Neural crest cell (in vitro differentiated cells): ENCODE measurements at places on chromosomes 7 and 10.

- no peak for DNase-seq
Measured at GRCh38 chr7:16739863-16740622, 13.5 kb upstream of the TSPAN13 start.

DNA sequence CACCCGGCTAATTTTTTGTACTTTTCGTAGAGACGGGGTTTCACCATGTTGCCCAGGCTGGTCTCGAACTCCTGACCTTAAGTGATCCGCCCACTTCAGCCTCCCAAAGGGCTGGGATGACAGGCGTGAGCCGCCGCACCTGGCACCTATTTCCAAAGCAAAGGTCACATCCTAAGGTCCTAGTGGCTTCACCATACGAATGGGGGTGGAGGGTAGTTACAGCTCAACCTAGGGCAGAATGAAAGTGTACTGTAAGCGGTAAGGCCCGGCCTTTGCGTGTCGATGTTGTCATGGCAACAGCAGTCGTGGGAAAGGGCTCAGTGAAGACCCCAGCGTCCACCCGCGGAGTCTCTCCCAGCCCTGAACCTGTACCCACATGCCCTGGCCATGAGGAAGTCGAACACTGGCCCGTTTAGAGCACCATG, 1.6 kb upstream of the COX19 start:
- no peak for DNase-seq

GRCh38 chr7:70919481-70920073, 212.4 kb upstream of the GALNT17 start:
- no peak for DNase-seq

DNA sequence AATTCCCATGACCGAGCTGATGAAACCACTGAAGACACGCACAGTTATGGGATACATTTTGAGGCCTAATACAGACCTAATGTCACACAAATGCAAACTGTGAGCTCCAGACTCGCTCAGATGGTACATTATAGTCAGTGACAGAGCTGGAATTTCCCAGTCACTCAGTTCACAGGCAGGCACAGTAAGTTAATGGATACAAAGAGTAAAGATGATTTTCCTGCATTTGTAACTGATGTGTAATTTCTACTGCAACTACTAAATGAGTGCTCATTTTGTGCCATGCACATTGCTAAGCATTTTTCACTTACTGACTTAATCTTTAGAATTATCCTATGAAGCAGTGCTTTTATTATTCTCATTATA, 56.5 kb downstream of the ENO4 start:
- no peak for DNase-seq

GRCh38 chr7:100598425-100598824, 3.7 kb upstream of the PCOLCE start:
- no peak for DNase-seq

DNA sequence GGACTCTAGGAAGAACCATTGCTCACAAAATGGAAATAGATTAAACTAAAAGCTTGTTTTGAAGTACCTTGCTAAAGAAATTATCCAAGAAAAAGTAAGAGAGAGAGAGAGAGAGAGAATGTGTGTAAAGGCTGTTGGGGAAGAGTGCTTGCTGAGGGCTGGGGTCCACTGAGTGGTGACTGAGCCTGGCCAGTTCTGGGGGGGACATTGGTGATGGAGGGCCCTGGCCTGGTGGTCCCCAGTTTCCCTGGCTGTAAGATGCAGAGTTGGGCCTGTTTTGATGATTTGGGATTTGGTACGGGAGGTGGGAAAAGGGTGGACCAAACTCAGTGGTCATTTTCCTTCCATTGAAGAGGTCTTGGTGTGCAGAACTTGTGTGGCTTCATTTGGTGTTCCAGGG, 880 bp downstream of the RAMP3 start:
- DNase-seq: no peak

DNA sequence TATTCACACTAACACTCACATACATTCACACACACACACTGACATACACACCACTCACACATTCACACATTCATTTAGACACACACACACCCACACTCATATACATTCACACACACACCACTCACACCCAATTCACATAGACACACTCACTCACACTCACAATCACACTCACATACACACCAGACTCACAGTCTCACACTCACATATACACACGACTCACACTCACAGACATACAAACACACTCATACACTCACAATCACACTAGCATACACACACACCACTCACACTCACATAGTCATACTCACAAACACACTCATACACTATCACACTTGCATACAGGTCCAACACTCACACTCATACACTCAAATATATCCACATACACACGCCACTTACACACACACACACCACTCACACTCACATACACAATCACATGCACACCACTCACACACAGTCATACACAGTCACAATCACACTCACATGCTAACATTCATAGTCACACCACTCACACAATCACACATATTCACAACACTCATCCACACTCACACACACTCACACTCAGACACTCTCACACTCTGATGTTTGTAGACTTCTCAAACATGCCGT, 312.6 kb downstream of the SFMBT2 start:
- no peak for DNase-seq

GRCh38 chr10:33196710-33197491, 137.6 kb downstream of the NRP1 start:
- no peak for DNase-seq

GRCh38 chr10:11164803-11165590, 147.3 kb downstream of the CELF2 start:
- peak; percentile 57 for DNase-seq

- DNase-seq: no peak
Measured at GRCh38 chr10:90087197-90088023, 386.0 kb downstream of the KIF20B start.

DNA sequence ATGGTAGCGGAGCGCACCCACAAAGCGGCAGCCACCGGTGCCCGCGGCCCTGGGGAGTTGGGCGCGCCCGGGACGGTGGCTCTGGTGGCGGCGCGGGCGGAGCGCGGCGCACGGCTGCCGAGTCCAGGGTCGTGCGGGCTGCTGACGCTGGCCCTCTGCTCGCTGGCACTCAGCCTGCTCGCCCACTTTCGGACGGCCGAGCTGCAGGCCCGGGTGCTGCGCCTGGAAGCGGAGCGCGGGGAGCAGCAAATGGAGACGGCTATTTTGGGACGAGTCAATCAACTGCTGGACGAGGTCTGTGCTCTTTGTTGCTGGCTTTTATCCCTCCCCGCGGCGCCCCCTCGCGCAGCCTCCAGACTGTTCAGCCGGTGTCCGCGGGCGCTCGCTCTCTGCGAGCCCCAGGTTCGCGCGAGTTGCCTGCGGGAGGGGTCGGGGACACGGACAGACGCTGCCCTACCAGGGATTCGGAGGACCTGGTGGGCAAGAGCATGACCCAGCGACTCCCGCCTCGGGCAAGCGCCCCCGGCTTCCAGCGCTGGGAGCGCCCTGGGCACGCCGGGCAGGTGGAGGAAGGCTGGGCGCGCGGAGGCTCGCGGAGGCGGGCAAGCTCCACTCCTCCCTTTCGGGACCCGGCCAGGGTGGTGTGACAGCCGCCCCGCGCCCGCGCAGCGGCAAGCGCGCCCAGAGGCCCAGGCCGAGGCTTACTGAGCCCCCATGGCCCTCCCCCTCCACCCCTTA, 887 bp downstream of the COL13A1 start:
- peak; percentile 56 for DNase-seq

- no peak for DNase-seq
Measured at GRCh38 chr10:13930120-13930519, 343.4 kb downstream of the PRPF18 start.
